ENCODE measurements at places on chromosomes 3 and 15.

- DNase-seq, result no peak
These were observed 24.5 kb upstream of the PLA2G4D start for GRCh38 chr15:42118650-42119445.

DNA sequence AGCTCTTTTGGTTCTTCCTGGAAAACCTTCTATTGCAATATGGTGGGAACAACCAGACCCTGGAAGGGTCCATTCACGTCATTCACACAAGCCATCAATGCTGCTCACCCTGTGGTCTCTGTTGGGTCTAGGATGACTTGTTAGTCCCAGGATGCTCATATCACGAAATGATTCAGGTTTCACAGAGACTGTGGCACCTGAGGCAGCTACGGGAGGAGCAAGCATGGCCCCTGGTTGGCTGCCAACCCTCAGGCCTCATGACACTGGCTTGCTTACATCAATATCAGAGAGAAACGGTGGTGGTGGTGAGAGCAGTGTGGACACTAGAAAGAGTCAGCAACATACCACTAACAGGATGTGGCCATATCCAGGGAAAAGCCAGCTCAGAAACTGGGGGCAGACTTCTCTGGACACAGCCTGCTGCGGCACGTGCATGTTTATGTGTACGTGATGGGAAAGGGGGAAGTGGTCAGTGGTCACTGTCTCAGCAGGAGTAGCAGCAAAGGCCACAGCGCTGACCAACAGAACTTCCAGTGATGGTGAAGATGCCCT, 208.9 kb upstream of the ST8SIA2 start:
- DNase-seq, result no peak

GRCh38 chr15:88568589-88568988, 22.1 kb upstream of the DET1 start:
- no peak for DNase-seq

- DNase-seq, result no peak
These were observed 20.2 kb upstream of the AHSG start for GRCh38 chr3:186592682-186593081.

- no peak for DNase-seq
These were observed 32.2 kb upstream of the TAMM41 start for GRCh38 chr3:11878837-11879236.

- DNase-seq, result no peak
These were observed 121.5 kb upstream of the ABHD17C start for GRCh38 chr15:80573606-80574005.

- no peak for DNase-seq
These were observed 175.7 kb upstream of the KBTBD8 start for GRCh38 chr3:66822186-66823008.

- DNase-seq, result no peak
These were observed 398.0 kb upstream of the CNTN4 start for GRCh38 chr3:1700650-1701049.

GRCh38 chr3:46479696-46480095, 15.0 kb upstream of the LTF start:
- DNase-seq, result no peak

- no peak for DNase-seq
These were observed 148.5 kb upstream of the CTDSPL start for GRCh38 chr3:37712918-37713817.

GRCh38 chr3:121661376-121661775, 673 bp upstream of the HCLS1 start:
- no peak for DNase-seq

DNA sequence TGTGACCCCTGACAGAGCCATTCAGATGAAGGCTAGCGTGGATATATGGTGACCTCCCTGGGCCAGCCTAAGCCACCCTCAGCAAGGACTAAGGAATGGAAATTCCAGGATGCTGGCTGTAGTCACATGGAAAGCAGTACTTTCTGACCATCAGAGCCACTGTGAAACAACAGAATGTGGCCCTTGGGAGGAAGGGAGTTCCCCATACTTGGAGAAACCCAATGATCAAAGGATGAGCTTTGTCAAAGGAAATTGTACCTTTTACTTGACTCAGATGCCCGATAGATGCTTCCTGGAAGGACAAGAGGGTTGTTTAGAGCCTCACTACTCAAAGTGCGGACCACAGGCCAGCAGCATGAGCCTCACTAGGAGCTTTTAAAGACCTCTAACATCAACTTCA, 484.5 kb upstream of the PROK2 start:
- no peak for DNase-seq

GRCh38 chr3:143831994-143832393, 16.3 kb downstream of the SLC9A9 start:
- no peak for DNase-seq

- DNase-seq, result no peak
These were observed 167.1 kb downstream of the ARRDC4 start for GRCh38 chr15:98127586-98127985.

- no peak for DNase-seq
These were observed 12.6 kb upstream of the LCTL start for GRCh38 chr15:66578286-66578875.

- DNase-seq, result no peak
These were observed 1.0 kb upstream of the PCBP4 start for GRCh38 chr3:51968170-51968775.

GRCh38 chr15:40415226-40415625, 9.6 kb downstream of the IVD start:
- DNase-seq, result no peak

DNA sequence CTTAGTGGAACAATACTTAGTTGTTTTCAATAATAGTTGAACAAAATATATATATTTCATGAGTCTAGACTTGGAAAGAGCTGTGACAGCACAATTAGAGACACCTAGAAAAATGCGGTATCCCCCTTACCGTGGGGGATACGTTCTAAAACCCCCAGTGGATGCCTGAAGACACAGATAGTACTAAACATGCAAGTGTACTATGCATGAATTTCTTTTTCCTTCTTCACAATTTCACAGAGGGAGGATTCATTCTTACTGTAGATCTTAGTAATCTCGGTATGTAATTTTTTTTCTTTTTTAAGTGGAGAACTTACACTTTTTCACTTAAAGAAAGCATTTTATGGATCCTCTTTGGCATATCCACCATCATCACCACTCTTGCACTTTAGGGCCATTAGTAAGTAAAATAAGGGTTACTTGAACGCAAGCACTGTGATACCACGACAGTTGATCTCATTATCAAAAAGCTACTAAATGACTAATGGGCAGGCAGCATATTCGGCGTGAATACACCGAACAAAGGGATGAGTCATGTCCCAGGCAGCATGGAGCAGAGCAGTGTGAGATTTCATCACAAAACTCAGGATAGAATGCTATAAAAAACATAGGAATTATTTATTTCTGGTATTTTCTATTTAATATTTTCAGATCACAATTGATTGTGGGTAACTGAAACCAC, 72.3 kb upstream of the ZNF280D start:
- no peak for DNase-seq

DNA sequence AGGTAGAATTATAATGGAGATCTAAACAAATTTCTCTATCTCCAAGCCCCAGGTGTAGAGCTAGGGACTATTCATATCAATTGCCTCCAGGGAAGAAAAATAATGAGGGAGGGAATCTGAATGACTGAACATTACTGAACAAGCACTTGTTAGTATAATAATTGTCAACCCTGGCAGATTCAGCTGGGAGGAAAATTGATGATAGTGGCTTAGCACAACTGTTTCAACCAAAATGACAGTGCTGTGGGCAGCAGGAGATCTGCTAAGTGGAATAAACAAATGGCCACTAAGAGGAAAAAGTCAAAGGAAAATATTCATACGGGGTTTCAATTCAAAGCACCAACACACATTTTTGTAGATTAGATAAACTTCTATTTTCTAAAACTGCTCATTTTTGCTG, 294.9 kb upstream of the ZNF385D start:
- no peak for DNase-seq

GRCh38 chr3:101256511-101256910, 63.9 kb downstream of the IMPG2 start:
- DNase-seq, result no peak

GRCh38 chr3:155809181-155809580, 3.1 kb upstream of the C3orf33 start:
- no peak for DNase-seq

DNA sequence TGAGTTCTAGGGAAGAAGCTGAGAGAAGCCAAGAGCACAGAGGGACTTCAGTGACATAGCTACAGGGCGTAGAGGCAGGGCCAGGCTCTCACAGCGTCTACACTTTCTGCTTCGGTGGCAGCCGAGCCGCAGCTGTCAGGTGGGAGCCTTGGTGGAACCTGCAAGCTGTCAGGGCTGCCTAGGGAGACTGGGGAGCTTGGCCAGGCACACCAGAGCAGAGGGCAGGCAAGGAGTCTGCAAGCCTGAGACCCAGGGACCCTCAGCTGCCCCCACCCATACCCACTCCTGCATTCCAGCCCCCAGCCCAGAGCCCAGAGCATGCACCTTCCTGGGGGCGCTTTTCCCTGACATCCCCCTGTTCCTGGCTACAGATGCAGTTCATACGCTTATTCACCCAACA, 13.4 kb upstream of the KLF15 start:
- no peak for DNase-seq

GRCh38 chr3:149407898-149408297, 30.4 kb upstream of the TM4SF1 start:
- DNase-seq, result no peak

GRCh38 chr3:158794206-158794605, 7.6 kb upstream of the MFSD1 start:
- DNase-seq, result no peak

DNA sequence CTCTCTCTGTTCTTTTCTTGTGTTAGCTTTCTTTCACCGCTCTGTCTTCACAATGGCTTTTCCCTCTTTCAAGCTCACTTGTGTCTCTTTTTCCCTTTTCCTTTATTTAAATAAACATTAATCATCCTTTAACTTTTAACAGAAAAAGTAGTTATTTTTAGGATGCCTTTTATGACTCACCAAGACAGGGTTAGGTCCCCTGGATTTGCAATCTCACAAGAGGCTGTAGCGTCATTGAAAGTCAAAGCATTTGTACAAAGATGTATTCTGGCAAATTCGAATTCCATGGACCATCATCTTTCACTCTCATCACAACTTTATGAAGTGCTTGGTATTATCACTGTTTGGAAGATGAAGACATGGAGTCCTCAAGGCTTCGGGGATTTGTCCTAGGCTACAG, 34.8 kb upstream of the MCTP2 start:
- no peak for DNase-seq

DNA sequence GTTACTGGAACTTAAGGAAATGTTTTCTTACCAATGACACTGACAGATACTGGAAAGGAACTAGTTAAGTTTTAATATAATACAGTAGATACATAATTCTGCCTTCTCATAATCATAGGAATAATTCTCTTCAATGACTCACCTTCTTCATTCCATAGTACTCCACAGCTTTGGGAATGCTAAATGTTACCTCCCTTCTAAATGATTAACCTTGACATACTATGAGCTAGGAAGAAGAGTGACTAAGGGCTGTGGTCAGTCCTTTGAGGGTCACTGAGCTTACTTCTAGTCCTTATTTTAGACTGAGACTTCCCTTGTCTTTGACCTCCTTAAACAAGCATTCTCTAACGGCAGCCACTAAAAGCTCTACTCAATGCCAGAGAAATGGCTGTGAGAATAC, 69.6 kb upstream of the PPIB start:
- no peak for DNase-seq
